ENCODE measurements at places on chromosomes 3 and 15. TPM values are rescaled to one million over a fixed set of nuclear protein-coding genes. Genes with fewer than 3 reads are reported as not detected.

- DNase-seq, result no peak
Observed at GRCh38 chr15:69474846-69475455, 22.3 kb downstream of the RPLP1 start.

- DNase-seq, result no peak
Observed at GRCh38 chr3:53695324-53695690, 150.9 kb downstream of the CHDH start.

- no peak for DNase-seq
Observed at GRCh38 chr15:51576911-51577500, 45.6 kb downstream of the DMXL2 start.

The RFT1 gene
- polyA plus RNA-seq, result 7.0 TPM

The TRH gene
- polyA plus RNA-seq, result not detected
